SK-N-MC (cell line): ENCODE measurements at places on chromosomes 12 and 14.

DNA sequence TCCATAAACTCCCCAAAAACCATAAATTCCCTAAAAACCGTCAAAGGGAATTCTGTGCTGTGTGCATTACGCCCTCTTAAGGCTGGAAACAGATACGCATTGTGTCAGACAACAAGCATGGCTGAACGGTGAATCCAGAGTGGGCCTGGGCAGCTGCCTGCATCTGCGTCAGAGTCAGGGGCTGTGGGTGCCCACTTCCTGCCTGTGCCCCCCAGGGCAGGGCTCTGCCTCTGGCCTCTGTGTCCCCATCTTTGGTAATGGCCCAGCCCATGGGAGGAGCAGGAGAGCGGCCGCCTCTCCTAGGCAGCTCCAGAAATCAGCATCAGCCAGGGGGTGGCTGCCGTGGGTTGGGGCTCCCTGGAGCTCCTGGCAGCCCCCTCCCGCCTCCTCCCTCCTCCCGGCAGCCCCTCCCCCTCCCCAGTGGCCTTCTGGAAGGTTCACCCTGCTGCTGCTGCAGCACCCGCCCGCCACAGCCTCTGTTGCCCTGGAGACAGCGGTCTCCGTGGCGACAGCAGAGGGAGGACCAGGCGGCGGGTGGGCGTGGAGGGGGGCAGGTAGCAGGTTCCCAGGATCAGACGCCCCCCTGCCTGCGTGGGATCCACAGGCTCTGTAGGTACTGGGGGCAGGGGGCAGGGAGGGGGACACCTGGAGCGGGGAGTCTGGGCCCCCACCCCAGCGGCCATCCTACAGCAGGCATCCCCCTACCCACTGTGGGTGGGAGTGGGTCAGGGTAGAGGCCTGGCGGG is 5.9 kb downstream of the MMP17 start:
- DNase-seq: no peak

- DNase-seq: peak; percentile 63
These were observed 60.6 kb downstream of the PTPRB start for GRCh38 chr12:70576341-70577282.

DNA sequence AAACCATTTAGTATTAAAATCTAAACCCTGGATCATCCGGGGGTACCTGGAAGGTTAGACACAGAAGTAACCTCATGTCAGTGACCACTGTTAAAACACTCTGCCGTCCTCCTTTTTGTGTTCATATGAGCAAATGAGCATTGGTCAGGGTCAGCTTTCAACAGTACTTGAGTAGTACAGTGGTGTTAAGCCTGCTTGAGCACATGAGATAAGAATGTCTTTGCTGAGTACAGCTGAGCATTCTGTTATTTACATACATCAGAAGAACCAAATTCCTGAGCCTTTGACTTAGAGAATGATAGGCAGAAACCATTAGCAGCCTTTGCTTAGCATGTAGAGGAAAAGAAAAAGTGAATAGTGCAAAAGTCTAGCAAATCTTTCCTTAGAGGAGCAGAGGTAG is 38.6 kb upstream of the LRTM2 start:
- no peak for DNase-seq

DNA sequence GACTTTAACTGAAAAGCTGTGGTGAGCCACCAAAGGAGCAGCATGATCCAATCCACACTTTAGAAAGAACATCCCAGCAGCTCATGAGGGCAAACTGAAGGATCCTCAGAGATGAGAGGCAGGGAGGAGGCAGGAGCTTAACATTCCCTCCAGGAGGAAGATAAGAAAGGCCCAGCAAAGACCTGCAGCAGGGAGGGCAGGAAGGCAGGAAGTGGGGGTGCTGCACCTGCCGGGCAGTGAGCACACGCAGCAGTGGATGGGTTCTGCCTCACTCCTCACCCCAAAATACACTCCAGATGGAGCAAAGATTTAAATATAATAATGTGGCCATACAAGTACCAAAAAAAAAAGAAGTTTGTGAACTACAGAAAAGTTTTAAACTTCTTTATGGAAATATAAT is 48.4 kb downstream of the GCH1 start:
- no peak for DNase-seq

GRCh38 chr12:119980242-119980641 is 8.8 kb upstream of the BICDL1 start:
- no peak for DNase-seq

DNA sequence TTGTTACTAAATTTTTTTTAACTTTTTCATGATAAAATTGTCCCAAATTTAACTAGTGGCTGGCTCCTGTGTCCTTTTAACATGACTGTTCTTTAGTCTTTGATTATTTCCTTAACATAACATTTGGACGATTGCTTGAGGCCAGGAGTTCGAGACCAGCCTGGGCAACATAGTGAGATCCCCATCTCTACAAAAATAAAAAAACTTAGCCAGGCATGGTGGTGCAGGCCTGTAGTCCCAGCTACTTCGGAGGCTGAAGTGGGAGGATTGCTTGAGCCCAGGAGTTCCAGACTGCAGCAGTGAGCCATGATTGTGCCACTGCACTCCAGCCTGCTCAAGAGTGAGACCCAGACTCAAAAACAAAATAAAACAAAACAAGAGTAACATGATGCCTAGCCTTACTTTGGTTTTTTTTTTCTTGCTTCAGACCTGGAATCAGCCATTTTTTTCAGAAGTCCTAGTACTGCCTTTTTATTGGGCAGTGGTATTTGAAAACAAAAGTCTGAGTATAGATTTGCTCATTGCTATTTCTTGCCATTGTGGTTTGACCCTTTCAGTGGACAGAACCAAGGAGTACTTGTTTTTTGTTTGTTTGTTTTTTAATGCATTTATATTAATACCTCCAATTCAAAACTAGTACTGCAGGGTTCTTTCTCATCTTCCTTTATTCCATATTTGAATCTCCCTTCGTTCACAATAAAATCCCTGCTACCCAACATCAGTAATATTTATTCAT is 4.8 kb downstream of the TOGARAM1 start:
- DNase-seq: no peak

GRCh38 chr12:53496752-53497032 is 2.6 kb downstream of the MAP3K12 start:
- DNase-seq: no peak

DNA sequence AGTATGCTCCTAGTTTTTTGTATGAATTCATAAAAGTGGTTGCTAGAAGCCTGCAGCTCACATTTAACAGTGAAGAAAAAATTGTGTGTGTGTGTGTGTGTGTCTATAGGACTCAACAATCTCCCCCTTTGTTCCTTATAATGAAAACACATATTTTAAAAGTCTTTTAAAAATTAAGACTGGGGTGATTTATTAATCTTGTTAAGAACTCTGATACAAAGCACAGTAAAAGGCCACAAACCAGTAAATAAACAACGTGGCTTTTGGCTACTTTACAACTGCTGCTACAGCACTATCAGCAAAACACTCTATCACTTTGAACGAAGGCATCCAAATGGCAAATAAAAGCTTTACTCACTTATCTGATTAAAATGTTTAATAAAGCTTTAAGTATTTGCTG is 594 bp upstream of the VCPKMT start:
- no peak for DNase-seq

DNA sequence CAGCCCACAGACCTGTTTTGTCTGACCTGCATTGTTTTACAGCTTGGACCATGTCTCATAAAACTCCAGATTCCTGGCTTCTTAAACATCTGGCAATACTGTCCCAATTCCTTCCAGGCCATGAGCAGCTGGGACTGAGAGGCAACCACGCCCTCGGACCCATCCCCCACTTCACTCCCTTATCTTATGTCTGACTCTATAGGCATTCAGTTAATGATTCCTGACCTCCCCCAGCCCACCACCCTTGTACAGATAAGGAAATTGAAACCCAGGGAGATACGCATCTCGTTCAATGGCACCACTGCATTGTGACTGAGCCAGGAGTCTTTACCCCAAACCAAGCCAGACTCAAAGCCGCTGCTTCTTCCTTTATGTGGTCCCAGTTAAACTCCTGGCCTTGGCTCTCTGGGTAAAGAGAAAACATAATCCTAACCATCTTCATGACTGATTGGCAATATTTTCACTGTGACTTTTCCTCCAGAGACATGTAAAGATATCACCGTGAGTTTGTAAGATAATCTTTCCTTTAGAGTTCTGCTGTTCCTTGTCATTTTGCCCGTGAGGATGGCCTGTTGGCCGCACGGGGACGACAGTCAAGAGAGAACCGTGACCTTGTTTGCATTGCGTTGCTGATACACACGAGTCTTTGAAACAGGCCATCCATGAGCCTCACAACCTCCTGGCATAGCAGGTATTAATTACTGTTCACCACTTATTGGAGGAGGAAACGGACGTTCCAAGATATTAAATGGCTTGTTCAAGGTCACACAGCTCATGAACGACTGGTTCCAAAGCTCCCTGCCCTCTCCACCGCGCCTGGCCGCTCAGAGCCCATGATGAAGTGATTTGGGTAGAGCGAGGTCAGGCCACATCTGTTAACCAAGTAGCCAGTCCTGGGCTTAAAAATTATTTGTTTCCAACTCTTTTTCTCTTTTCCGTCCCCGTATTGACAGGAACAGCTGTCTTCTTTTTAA is 39.4 kb downstream of the MAP1LC3B2 start:
- no peak for DNase-seq

DNA sequence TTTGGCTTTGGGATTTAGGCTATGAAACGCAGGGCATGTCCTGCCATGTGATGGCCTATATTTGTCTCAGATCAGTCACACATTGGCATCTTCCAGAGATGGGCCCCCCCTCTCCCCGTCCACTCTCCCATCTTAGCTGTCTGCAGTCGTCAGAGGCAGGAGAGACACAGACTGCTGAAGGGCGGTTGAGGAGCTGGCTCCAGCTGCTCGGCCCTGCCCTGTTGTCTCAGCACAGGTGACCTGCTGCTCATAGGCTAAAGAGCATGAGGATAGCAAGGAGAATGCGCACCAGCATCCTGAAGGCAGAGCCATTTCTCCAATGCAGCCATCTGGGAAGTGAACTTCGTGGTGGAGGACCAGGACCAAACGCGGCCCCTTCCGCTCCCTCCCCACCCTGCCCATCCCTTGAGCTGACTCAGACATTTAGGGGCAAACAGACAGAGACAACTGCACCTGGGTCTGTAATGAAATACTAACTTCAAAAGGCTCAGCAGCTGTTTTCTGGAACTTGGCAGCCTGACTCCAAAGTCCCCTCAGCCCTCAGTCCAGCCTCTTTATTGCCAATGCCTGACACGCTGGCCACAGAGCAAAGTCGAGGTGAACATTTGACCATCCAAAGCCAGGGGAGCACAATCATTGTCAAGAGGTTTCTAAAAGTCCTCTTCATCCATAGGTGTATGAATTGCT is 22.3 kb downstream of the FZD10 start:
- no peak for DNase-seq

GRCh38 chr12:69115951-69116350 is 123.4 kb upstream of the CPSF6 start:
- no peak for DNase-seq

DNA sequence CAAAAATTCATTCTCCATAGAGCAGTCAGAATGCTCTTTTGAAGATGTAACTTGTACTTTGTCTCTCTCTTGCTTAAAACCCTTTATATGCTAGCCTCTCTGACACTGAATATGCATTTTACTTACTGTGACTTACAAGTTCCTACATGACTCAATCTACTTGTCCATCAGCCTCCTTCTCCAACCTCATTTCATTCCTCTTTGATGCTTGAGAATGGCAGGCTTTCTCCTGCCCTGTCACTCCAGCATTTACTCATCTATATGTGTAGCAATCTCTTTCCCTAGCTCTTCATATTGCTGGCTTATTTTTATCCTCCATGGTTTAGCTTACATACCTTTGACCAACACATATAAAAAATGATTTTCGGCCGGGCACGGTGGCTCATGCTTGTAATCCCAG is 561.9 kb downstream of the CCER1 start:
- no peak for DNase-seq

DNA sequence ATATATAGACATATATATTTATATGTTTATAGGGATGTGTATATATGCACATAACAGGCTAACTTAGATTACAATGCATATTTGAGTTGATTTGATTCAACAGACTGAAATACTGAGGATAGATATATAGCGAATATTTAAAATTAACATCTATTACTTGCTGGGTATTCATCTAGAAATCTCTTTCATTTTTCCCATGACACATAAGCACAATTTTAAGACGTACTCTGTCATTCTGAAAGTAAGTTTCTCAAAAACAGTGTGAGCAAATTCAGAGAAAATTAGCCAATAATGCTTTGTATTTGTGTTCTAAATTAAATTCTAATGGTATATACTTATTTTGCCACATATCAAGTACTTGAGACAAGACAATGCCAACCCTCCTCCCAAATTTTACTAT is 907.5 kb upstream of the MDGA2 start:
- no peak for DNase-seq

DNA sequence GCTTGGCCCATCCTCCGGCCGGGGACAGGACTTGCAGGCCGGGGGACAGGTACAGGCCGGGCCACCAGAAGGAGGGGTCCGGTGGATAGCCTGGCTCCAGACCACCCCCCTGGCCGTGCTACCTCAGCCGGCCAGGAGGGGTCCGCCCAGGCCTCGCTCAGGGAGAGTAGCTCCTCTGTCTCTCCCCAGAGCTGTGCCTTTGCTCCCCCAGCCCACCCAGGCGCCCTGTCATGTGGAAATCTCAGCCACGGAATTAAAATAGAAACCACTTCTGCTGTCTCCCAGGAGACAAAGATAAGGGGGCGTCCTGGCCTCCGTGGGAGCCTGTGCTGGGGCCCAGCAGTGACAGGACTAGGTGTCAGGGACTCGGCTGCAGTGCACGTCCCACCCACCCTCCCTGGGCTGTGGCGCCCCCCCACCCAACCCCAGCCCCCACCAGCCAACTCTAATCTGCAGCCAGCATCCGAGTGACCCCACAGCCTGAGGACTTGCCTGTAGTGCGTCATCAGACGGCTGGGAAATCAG is 3.3 kb upstream of the CRIP2 start:
- no peak for DNase-seq

DNA sequence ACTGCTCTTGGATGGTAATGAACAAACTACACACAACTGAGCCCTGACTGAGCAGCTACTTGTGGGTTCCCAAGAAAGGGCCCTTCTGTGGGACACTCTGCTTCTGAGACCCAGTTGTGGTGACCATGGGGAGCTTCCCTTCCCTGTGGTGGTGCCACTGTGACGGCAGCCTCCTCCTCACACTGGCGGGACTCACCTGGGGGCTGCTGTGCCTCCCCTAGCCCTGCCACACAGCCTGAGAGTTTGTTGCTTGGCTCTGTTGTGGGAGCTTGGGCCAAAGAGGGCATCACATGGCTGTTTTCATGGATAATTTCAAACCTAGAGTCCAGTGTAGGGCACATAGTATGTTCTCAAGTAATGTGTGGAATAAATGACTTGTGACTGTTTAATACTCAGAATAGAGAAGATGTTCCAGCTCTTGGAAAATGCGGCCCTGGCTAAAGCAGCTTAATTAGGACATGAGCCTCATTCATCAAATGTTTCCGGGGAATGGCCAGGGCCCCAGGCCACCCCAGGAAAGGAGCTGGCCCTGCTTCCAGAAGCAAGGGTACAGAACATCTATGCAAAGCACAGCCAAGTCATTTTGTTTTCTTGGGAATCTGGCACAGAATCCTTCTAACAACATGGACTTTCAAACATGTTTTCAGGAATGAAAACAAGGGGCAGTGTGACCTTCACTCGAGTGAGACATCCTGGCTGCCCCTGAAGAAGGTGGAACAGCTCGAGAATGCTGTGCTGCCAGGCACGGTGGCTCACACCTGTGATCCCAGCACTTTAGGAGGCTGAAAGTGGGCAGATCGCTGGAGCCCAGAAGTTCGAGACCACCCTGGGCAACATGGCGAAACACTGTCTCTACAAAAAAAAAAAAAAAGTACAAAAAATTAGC is 21.2 kb downstream of the ZFYVE21 start:
- no peak for DNase-seq

- DNase-seq: no peak
These were observed 241.0 kb upstream of the ATP2B1 start for GRCh38 chr12:89949457-89950195.

- no peak for DNase-seq
These were observed 37.5 kb downstream of the CHST11 start for GRCh38 chr12:104494137-104494792.
